ENCODE measurements at places on chromosomes 2 and 18. TPM values are rescaled to one million over a fixed set of nuclear protein-coding genes. Genes with fewer than 3 reads are reported as not detected.

Gene RTP5
- not detected for polyA plus RNA-seq

Gene BOLL
- not detected for polyA plus RNA-seq

Gene GAREM1
- 3.3 TPM for polyA plus RNA-seq

Gene IL18RAP
- polyA plus RNA-seq: 0.63 TPM

Gene HRH4
- not detected for polyA plus RNA-seq

Gene NGEF
- polyA plus RNA-seq: 0.54 TPM

Gene UCN
- 1.3 TPM for polyA plus RNA-seq

Gene ALPG
- polyA plus RNA-seq: not detected

Gene TEKT4
- not detected for polyA plus RNA-seq
